ENCODE measurements at places on chromosomes 3 and 15.

- DNase-seq = no peak
Measured at GRCh38 chr3:24545887-24546286, 51.2 kb upstream of the THRB start.

DNA sequence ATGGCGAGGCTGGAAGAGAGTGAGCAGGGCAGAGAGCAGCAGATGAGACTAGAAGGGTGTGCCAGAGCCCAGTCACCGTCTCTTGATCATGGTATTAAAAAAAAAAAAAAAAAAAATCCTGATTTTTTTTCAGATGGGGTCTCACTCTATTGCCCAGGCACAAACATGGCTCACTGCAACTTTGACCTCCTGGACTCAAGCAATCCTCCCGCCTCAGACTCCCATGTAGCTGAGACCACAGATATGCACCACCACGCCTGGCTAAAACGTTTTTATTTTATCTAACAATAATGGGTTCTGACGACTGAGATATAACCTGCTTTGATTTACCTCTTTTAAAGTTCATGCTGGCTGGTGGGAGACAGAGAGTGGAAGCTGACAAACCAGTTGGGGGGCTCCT, 4.0 kb downstream of the GNB4 start:
- no peak for DNase-seq

DNA sequence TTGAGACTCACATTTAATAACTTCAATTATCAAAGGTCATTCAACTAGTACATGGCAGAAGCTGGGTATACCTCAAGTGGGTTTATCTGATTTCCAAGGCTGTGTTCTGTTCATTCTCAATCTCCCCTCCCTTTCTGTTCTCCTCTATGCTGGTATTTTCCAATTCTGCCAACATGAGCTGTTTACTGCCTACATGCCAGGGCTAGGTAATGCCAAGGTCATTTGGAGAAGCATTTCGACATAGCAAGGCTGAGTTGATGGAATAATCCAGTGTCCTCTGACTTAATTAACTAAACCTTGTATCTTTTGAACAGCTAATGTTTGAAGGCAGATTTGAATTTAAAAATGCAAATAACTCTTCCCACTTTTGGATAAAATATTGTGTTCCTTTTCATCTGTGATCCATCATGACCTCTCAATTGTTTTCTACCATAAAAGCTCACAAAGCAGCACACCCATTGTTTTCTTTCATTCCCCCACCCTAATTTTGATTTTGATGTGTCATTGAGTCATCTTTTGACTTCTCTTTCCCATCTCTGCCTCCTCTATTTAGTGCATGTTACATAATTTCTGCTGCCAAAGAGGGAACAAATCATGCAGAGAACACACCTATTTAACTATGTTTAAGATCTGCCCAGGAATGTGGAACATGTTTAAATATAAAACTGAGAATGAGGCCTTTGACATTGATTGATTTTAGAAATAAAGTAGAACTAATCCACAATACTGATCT, 308.8 kb upstream of the NR2E3 start:
- no peak for DNase-seq

- DNase-seq = peak; percentile 56
Measured at GRCh38 chr3:98556164-98557130, 24.7 kb downstream of the GPR15 start.

DNA sequence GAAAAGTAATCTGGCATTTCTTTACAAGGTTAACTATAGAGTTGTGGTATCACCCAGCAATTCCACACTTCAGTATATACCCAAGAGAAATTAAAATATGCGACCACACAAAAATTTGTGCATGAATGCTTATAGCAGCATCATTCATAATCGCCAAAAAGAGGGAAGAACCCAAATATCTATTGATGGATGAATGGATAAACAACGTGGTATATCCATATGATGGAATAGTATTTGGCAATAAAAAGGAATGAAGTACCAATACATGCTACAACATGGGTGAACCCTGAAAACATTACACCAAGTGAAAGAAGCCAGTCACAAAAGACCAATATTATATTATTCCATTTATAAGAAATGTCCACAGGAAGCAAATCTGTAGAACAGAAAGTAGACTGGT, 8.6 kb upstream of the SKOR1 start:
- DNase-seq = no peak

DNA sequence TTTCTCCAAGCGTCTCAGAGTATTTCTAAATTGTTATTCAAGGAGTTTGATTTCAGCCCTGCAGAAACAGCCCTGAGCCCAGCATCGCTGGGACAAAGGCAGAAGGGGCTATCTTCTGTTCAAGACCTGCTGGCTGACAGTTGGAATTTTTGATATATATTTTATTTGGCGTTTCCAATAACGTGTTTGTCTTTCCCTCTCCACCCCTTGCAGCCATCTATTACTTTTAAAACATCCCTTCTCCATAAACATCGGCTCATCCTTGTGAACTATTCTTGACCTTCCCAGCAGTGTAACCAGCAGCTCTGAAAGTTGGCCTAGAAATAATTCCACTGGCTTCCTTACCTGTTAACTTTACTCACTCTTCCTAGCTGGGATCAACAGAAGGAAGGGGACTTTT, 5.5 kb upstream of the MEIS2 start:
- DNase-seq = no peak

DNA sequence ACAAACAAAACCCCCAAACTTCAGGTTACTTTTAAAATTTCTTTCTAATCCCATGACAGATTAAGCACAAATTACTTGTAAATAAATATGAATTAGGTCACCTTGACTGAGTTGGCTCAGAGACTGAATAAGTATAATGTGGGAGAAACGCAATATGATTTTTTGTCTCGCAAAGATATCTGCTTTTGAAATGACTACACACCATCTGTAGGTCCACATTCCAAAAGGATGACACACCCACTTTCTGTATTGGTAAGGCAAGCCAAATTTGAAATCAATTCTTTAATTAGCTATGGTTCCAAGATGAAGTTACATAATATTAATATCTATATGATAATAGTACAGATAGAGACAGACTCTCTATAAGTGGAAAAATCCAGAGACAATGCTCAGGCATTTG, 66.9 kb upstream of the CSPG5 start:
- DNase-seq = no peak

DNA sequence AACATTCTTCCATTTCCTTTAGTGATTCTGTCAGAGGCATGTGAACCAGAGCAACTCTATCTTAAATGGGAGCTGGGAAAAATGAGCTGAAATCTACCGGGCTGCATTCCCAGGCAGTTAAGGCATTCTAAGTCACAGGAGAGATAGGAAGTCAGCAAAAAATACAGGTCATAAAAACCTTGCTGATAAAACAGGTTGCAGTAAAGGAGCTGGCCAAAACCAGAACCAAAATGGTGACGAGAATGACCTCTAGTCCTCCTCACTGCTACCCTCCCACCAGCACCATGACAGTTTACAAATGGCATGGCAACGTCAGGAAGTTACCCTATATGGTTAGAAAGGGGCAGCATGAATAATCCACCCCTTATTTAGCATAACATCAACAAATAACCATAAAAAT, 66.4 kb downstream of the B3GALNT1 start:
- DNase-seq = no peak

GRCh38 chr3:197149528-197149927, 119.9 kb upstream of the MELTF start:
- no peak for DNase-seq

GRCh38 chr15:61200626-61201025, 28.5 kb downstream of the RORA start:
- DNase-seq = no peak

- no peak for DNase-seq
Measured at GRCh38 chr15:34335176-34336032, 2.2 kb downstream of the SLC12A6 start.

DNA sequence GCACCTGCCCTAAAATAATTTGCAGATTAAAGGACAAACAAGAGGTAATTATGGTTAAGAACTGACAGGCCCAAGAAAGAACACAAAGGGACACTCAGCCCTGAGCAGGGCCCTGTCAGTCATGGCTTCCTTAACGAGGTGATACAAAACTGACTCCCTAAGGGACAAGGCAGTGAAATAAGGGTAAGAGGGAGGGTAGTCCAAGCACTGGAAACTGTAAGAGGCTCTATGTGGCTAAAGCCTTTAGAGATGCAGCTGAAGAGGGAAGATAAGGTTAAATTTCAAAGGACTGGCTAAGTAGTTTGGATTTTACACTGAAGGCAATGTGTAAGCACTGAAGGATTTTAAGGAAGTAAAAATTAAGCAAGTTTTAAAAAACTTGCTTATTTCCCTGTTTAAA, 3.9 kb downstream of the ATR start:
- no peak for DNase-seq

DNA sequence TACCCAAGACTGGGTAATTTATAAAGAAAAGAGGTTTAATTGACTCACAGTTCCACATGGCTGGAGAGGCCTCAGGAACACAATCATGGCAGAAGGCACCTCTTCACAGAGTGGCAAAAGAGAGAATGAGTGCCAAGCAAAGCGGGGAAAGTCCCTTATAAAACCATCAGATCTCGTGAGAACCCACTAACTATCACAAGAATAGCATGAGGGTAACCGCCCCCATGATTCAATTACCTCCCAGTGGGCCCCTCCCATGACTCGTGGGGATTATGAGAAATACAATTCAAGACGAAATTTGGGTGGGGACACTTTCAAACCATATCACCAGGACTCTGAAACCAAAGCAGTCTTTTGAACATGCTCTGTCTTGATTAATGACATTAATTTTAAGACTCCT, 7.0 kb downstream of the RTP3 start:
- peak; percentile 8 for DNase-seq

DNA sequence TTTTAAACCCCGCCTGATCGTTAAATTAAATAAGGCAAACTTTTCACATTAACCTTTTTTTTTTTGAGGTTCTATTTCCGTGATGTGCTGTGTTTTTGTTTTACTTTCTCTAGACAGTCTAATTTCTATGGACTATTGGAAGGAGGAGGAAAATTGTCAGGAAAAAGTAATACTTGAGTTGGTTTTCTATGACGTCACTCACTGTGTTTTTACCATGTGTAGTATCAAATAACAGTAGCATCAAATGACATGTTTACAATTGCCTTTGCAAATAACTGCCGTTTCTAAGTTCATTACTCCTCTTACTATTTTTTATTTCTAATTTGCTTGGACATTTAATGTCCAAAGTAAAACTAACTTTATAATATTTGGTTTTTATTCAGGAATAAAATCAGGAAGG, 32.3 kb downstream of the MYO1E start:
- DNase-seq = no peak

DNA sequence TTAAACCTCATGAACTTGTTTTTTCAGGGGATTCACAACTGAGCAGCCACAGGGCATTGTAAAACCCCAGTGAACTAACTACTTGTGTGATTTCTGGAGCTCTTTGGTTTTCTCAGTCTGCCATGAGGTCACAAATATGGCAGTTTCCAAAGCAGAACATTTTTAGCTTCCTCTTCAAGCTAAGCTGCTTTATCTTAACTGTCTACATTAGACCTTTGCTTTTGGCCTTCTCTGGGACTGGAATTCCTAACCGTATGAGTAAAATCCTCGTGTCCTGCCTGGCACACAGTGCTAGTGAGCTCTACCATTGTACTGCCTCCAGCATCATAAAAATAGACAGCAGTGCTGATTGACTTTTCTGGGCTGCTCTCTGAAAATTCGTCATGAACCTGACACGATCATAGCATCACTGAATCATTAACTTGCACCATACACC, 22.1 kb downstream of the CDIN1 start:
- no peak for DNase-seq

DNA sequence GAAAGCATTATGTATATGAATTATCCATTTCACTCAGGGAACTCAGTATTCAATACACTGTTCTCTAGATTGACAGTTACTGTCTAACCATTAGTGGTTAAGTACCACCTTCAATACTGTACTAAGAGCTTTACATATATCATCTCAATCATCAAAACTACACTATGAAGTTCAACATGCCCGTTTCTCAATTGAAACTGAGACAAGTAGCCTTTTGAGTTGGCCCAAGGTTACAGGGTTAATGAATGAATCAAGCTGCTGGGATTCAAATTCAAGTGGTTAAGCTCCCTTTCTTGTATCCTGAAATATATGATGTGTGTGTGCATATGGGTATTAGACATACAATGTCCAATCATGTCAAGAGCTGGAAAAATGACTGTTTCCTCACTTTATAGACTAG, 5.8 kb downstream of the TASOR start:
- no peak for DNase-seq

- DNase-seq = no peak
Measured at GRCh38 chr15:72368899-72369298, 6.9 kb downstream of the HEXA start.

DNA sequence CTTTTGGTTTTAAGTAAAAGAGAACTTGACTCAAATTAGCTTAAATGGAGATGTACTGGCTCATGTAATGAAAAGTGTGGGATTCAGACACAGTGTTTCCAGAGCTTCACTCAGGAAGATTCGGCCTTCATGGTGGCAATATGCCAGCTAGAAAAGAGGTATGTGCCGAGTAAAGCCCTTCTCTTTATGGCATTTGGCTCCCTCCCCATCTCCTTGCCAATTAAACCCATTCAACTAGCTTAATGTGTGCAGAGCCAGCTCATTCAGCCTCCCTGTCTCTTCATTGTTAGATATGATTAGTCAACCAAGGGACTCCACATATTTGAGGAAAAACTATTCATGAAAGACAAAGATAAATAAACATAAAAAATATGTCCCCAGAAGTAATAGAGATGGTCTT, 15.0 kb upstream of the TRANK1 start:
- DNase-seq = no peak

GRCh38 chr3:179020112-179020511, 51.5 kb downstream of the ZMAT3 start:
- DNase-seq = no peak

DNA sequence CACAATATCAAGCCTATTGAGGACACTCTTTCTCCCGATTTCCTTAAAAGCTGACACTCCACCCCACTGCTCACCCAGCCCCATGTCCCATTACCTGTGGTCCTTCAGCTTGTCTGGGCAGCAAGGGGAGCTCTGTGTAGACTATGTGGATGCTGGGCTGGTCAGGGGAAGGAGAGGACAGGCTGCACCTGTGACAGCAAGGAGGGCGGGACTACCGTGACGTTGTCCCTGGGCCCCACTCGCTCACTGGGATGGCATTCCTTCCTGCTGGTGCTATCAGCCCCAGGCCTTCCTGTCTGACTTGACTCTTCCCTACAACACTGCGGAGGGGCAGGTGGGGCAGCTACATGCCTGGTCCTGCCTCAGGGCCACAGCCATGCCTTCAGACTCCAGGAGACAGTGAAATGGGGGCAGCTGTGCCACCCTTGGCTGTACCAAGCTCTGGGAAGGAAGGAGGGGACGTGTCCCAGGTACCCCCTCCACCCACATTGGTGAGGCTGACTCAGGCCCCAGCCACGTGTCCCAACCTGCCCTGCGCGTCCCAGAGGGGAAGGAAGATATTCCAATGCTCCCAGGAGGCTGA, at the start of gene TMEM40:
TMEM40 (minus strand) TSS at position 163 of the 583 bp plus-strand sequence. CDS start 9,427 bp downstream, outside the sequence.
- no peak for DNase-seq
